Fibroblast of skin of left quadriceps (primary cell): ENCODE measurements at places on chromosomes 2 and 18.

GRCh38 chr2:69074918-69075317, 61.9 kb downstream of the ANTXR1 start:
- DNase-seq = no peak

DNA sequence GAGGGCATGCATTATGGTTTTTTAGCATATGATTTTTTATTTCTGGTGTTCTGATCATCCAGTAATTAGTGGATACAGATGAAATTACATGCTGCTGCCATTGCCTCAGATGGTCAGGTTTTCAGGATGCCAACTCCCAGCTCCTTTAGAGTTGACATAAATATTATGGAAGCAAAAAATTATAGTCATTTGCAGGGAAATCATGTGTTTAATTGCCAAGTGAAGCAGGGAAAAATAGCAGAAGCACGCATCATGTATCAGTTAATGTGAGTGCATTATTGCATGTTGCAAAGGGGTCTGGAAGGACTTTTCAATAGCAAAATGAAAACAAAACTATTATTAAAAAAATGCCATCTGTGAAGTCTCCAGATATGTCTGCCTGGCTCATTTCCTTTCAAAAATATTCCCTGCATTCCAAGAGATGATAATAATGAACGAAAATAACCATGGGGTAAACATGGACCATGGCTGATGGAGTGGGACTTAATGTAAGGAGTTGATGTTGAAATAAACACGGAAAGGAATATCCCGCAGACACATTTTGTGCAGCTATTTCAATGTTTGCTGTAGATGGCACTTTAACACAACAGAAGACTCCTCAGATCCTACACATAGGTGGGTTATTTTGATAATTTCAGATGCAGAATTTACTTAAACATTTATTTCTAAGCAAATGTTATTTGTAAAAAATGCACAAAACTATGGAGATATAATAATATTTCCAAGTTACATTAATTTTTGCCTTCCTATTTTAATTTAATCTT, 87.7 kb upstream of the DYNAP start:
- no peak for DNase-seq

GRCh38 chr2:112006076-112006410, 49.0 kb upstream of the TMEM87B start:
- no peak for DNase-seq

DNA sequence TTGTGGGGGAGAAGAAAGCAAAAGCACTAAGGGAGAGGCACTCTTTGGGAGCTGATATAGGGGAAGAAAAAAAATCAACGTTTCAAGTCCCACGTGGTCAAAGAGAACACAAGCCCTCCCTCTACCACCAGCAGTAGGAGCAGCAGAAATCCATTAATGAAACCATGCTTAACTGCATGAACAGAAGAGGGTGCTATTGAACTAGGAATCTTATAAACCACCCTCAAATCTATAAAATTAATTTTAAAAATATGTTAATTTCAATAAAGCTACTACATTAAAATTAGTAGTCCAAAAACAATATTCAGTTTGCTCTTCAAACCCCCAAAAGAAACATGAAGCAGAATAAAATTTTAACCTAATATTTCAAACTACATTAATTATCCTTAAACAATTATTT, 147.8 kb downstream of the TMEM18 start:
- no peak for DNase-seq

GRCh38 chr18:13377496-13377895, 158.9 kb downstream of the LDLRAD4 start:
- no peak for DNase-seq

DNA sequence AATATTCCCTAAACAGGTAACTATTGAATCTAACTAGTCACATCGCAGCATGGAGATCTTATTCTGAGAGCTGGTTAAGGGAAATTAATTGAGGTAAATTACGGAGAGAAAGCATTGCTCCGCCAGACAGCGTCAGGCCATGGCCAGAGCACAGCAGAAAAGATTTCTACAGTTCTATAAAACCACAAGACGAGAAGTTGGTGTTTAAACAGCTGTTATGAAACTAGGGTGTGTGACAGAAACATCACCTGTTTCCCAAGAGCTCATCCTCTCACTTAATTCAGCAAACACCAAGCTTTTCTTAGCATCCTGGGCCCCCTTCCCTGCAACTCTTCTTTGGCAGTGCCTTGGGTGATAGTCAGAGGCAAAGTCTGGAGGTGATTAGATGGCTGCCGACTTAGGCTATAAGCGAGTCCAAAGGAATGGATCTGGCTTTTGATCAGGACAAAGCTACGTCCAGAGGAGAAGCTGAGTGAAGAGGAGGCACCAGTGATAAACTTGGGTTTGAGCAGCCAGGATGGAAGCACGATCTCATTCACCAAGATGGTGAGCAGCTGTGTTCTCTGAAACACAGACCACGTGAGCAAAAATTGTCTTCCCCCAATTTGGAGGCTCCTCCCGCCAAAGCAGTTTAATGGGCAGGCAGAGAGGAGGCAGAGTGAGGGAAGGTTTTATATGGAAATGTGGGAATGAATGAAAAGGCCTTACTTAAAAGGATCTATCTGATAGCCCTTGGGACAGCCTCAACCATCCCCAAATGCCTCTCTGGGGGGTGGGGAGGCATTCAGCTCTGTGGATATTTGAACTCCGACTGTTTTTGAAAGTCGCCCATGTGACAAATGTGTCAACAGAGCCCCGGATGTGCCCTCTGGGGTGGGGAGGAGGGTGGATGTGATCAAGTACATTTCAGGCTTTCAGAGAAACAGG, 57.8 kb downstream of the PKDCC start:
- DNase-seq = no peak

DNA sequence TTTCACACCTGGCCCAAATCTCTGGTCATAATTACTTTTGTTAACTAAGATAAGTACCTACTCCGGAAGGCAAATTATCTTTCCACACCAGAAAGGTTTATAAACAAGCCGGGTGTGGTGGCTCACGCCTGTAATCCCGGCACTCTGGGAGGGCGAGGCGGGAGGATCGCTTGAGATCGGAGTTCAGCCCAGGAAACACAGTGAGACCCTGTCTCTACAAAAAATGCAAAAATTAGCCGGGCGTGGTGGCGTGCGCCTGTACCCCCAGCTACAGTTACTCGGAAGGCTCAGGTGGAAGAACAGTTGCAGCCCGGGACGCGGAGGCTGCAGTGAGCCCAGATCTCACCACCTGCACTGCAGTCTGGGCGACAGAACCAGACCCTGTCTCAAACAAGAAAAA, 2.1 kb downstream of the PUM2 start:
- no peak for DNase-seq

DNA sequence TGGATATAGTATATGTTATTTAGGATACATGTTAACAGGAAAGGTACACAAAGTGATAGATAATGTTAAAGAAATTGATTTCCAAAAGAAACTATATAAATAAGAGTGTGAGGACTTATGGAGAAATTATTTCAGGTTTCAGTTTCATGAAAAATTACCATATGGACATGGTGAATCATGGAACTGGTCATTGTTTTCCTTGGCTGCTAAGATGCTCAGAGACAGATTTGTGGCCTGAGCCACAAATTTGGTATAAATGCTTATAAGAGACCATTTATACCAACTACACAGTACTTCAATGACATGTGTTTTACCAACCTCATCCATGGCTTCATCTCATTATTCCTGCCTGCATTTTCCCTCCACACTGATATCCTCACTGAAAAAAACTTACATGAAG, 188.1 kb downstream of the FMNL2 start:
- DNase-seq = no peak

DNA sequence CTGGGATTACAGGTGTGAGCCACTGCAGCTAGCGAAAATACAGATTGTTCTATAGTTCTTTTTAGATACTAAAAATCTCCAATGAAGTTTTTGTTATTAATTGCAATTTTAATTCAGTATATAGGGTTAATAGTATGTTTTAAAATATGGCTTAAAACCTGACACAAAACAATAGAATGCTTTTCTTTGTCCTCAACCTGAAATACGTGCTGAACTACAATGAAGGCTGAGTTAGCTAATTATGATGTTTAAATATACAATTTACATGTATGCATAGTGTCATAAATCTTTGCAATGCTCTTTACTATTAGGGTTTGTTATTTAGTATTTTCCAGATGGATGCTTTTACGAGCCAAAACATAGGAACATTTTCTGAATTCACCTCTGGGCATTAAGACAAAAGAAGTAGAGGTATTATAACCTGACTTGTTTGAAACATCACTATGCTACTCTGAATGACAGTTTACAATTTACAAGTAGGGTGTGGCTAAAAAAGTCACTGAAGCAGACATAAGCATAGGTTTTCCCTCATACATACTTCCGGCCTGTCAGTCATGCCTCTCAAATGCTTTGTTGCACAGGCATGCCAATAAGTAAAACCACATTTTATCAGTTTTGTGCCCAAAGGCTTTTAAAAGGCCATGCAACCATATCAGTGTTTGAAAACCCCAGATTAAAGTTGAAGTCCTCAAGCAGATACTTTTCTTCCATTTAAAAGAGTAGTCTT, 168.3 kb downstream of the OTX1 start:
- DNase-seq = no peak

GRCh38 chr2:234827096-234827860, 124.5 kb upstream of the SH3BP4 start:
- DNase-seq = no peak

DNA sequence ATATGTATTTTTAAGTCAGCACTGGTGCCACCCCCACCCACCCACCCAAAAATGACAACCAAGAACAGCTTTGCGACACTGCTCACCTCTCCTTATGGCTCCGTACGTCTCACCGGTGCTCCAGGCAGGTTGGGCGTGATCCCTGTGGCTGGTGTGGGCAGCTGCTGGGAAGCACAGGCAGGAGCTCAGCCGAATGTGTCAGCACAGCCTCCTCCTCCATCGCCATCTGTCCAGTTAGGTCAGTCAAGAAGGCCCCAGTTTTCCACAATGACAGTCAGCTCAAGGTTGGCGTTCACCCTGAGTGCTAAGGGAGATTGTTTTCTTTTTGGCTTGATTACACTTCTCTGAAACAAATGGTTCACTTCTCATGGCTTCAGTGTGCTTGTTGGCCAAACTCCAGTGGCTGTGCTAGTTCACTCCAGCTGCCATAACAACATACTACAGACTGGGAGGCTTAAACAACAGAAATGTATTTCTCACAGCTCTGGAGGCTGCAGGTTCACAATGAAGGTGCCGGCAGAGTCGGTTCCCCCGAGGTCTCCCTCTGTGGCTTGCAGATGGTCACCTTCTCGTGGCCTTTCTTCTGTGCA, 30.2 kb downstream of the AMER3 start:
- no peak for DNase-seq

GRCh38 chr18:23712445-23712844, 23.2 kb downstream of the LAMA3 start:
- no peak for DNase-seq

GRCh38 chr2:224591220-224591619, 6.1 kb upstream of the CUL3 start:
- no peak for DNase-seq

- no peak for DNase-seq
These were observed 672.2 kb upstream of the ACVR2A start for GRCh38 chr2:147172493-147173188.

DNA sequence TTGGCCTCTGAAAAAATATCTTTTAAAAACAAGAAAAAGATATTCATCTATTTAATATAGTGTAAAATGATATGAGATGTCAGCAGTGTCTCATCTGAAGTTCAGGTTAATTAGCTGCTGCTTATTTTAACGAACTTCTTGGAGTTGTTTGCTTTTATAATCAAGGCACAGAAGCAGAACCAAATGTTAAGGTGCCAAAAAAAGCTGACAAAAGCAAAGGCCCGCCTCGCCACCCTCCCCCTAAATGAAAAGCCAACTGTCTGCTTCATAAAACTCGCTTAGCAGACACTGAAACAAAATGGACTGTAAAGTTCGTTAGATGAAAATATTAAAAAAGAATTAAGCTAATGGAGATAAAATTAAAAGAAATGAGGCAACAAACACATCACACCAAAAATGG, 562.6 kb downstream of the ZEB2 start:
- DNase-seq = no peak

GRCh38 chr2:122368576-122369243, 613.3 kb downstream of the TSN start:
- DNase-seq = no peak

DNA sequence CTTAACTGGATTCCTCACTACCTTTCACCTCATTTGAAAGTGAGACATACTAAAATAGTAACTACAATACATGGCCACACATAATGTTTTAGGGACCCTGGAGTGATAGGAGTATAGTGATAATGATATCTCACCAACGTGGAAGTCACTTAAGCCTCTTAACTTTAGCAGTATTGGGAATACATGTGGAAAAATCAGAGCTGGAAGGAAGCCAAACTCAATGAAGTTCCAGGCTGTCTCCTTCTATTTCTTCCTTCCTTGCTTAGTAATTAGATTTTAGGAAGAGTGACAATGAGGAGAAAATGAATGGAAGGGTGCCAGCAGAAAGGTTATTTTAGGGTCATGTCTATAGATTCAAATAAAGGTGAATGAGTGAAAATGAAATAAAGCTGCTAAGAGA, 387.3 kb downstream of the PLCL1 start:
- no peak for DNase-seq

- no peak for DNase-seq
These were observed 36.7 kb downstream of the LDLRAD4 start for GRCh38 chr18:13254971-13255927.

DNA sequence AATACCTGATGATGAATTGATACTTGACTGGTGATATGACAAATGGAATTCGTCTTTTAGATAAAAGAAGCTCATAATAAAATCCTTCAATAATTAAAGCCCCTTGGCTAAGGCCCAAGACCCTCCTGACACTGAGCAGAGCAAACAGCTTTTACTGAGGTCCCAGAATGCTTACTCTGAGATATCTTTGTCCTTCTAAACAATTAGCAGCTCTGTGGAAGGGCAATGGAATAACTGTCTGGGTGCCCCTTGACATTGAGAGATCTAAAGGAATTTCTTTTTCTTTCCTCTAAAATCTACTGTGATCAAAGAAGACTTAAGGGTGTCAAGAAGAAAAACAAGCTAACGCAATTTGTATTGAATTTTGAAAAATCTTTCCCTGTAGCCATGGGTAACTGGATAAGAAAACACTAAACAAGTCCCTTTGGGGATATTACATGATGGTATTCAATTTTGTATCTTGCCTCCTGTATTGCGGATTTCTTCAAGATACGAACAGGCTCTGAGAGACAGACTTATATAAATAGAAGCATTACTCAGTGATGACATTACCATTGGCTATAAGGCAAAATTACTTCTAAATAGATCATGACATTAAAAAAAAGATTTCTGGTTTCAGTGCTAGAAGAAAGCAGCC, 128.8 kb downstream of the MREG start:
- DNase-seq = no peak

DNA sequence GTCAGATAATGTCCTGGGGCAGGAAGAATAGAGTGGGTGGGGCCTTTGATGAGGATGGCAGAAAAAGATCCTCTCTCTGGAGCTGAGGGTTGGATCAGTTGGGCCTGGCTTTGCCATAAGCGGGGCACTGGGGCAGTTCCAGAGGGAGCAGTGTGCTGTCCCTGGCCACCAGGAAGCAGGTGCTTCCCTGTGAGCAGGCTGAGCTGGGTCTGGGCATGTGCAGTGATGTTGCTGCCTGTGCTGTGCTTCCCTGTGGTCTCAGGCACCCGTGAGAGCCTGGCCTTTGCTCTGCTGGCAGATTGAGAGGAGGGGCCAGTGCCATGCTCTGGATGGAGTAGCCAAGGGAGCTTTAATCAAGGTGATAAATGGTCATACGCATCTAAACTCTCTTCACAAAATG, 14.6 kb upstream of the NPPC start:
- no peak for DNase-seq
